ENCODE measurements at places on chromosomes 12 and 14.

GRCh38 chr14:95763875-95764274 lies 50.0 kb upstream of the TCL1A start:
- no peak for DNase-seq

DNA sequence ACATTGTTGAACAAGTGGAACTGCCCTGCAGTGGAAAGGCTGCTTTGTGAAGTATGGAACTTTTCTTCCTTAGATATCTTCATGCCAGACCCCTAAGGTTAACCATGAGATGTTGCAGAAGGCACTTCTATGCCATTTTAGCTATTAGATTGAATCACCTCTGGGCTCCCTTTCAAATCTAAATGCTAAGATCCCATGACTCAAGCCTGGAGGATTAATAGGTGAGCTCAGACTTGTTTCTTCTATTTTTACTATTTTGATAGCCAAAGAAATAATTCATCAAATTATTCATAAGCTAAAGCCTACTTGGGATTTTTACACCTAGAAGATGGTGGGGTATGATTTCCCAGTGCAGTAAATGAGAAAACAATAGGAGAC lies 64.3 kb downstream of the DAD1 start:
- no peak for DNase-seq

DNA sequence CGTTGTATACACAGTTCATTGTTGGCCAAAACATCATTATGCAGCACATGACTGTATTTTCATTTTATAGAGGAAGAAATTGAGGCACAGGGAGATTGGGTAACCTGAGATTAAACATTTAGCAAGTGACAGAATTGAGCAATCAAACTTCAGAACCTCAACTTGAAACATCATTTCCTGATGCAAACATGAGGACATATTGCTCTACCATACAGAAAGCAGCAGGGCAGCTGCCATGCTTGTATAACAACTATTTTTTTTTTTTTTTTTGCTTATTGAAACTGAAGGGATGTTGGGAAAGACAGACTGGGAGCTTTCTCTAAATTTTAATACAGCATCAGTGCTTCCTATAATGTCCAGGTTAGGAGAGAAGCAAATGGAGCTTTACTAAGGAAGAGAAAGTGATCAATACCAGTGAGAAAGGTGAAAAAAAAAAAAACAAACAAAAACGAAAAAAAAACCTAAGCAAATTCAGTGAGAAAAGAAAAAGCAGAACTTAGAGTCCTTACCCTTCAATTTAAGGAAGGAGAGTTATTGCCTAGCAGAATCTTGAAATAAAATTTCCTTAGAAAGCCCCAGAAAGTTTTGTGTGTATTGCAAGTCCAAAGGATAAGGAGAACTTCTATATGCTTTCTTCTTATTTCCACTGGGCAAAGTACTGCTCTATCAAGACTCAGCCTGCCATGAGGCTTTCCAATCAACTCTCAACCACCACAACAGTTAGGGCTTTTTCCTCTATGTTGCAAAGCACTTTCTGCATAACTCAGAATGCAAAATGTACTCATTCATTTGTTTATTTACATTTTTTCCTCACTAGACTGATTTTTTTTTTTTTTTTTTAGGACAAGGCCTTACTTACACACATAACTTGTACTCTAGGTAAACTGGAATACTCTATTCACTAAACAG lies 21.6 kb downstream of the BTG1 start:
- DNase-seq, result no peak

DNA sequence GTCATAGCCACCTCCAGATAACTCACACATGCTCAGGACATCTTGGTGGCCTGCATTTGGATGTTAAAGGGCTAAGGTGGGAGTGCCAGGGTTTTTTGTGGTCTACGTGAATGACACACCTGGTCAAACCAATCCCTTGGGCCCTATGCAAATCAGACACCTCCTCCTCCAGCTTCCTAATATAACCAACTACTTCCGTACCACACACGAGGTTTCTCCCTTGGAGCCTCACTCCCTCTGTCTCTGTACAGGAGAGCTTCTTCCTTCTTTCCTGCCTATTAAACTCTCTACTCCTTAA lies 19.6 kb downstream of the APOBEC1 start:
- no peak for DNase-seq

DNA sequence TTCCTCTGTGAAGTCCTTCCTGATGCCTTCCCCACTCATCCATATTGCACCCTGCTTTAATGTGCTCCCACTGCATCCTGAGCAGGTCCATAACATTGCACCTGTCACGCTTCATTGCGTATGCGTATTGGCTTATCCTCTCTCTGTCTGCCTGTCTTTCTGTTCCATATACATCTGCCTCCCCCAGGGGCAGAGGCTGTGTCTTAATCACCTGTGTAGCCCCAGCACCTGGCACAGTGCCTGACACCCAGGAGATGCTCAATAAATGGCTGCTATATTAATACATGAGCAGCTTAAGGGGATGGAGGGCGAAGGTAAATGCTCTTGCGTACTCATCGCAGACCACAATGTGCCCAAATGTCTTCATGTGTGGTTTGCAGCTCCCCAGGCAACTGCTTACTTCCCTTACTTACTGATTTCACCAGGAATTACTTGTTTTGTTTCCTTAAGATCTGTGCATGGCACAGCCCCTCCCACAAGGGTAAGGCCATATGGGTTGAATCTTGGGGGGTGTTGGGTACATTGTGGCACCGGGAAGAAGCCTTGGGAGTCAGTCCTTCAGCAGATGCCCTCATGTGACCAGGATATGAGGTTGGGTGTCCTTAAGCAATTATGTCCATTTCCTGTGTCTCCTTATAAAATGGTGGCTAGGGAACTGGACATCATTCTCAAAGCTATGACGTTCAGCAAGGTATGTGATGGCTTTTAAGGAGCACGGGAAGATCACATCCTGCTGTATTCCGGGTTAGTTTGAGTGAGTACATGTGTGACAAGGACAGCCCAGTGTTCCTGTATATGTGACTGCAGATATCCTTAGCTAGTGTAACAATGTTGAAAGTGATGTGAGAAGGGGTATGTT lies 848 bp upstream of the CPNE6 start:
- DNase-seq, result no peak

All from stimulated activated CD4-positive, alpha-beta T cell treated with anti-CD3 and anti-CD28 coated beads, Interleukin-4, amount 100 ng/mL, for 4 hours (primary cell).